Stomach (tissue), 19 donors: ENCODE measurements at places on chromosomes 7 and 10. TPM values are rescaled to one million over a fixed set of nuclear protein-coding genes. Genes with fewer than 3 reads are reported as not detected.

MYPN gene
- total RNA-seq, result not detected

LYZL1 gene
- total RNA-seq, result not detected

DNA sequence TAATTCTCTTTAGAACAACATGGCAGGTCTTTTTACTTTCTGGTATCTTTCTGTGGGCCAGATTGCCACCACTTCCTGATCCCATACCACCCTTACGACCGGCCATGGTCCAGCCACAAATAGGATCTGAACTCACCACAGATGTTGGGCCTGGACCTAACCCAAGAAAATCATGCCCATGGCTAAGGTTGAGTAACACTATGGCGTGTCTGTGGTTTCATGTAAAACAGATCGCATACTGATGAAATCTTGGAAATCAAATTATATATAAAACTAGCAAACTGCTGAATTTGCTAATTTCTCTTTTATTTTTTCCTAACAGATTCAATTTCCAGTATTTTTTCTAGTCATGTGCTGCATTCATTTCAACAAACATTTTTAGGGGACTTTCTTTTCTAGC is 77.2 kb downstream of the CH25H start:
- no peaks in the 10 kb centered on the region for H3K4me1 ChIP-seq
- no peak overlapping the region for H3K27ac ChIP-seq
- H3K4me3 ChIP-seq, result no peak overlapping the region
- H3K27me3 ChIP-seq, result no peaks in the 10 kb centered on the region
- H3K36me3 ChIP-seq, result no peaks in the 10 kb centered on the region

GRCh38 chr7:153858355-153858754 is 193.8 kb upstream of the DPP6 start:
- H3K4me1 ChIP-seq, result no peaks in the 10 kb centered on the region
- H3K27me3 ChIP-seq, result no peaks in the 10 kb centered on the region
- H3K27ac ChIP-seq, result no peak overlapping the region
- no peak for DNase-seq
- H3K36me3 ChIP-seq, result no peaks in the 10 kb centered on the region
- no peak overlapping the region for H3K4me3 ChIP-seq
